ENCODE measurements at places on chromosomes 4 and X.

DNA sequence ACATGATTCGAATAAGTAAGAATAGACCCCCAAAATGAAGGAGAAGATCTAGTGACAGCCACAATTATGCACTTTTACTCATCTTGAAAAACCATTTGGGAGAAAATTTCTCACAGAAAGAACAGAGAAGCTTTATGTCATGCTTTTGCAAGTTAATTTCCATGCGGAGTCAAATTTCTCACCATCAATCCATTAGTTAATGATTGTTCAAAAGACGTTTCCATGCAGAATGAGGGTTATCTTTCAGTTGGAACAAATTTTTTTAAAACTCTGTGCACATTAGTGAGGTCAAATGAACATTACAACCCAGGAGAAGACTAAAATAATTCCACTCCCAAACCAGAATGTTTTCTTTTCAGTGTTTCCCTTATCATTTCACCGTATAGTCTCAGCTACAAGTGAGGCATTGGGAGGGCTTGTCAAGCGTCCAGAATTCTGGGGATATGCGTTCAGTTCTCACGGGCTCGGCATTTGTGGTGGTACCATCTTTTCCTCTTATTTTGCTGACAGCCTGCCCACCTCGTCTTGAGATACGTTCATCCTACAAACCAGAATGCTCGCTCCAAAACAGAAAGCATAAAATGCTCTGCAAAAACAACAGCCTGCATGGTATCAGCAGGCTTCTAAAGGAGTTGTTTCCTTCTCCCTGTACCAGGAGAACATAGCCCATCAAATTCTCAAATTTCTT is 130.8 kb upstream of the TBL1X start:
- no peak for DNase-seq

GRCh38 chrX:30798810-30799209 is 90.2 kb downstream of the TAB3 start:
- no peak for DNase-seq

GRCh38 chr4:186695392-186695791 is 28.3 kb downstream of the FAT1 start:
- no peak for DNase-seq

GRCh38 chrX:105695451-105695850 is 126.9 kb upstream of the NRK start:
- DNase-seq = no peak

- no peak for DNase-seq
These were observed 1.3 kb downstream of the SMARCAD1 start for GRCh38 chr4:94208918-94209317.

DNA sequence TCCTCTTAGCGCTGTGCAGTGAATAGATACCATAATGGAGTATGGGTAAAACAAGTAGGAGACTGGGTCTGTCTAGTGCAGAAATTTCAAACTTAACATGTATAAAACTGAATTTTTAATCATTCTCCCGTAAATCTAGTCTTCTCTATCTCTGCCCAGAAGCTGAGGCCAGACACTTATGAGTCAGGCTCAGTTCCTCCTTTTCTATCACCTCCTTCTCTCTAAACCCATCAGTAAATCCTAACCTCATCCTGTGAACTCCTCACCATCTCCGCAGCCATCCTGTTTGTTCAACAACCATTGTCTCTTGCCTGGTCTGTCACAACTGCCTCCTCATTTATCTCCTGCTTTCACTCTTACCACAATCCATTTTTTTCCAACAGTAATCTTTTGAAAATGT is 19.8 kb upstream of the SGMS2 start:
- no peak for DNase-seq

- DNase-seq = peak; percentile 18
These were observed 46.8 kb upstream of the ELF2 start for GRCh38 chr4:139223682-139224317.

DNA sequence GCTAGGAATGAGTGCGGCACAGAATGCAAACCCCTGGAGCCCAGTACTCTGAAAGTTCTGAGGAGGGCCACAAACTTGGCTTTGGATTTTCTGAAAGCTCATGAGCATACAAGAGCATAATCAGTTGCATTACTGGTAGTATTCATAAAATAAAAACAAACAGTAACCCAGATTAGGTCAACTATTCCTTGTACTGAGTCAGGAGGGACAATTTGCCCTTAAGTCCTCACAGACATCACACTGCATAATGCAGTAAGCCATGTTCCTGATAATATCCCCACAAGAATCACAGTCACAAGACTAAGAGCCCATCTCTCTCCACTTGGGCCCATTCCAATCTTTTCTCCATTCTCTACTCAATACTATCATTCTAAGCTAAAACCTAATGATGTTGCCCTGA is 126.9 kb upstream of the NEIL3 start:
- no peak for DNase-seq

- no peak for DNase-seq
These were observed 330.4 kb upstream of the NWD2 start for GRCh38 chr4:36914106-36914505.

DNA sequence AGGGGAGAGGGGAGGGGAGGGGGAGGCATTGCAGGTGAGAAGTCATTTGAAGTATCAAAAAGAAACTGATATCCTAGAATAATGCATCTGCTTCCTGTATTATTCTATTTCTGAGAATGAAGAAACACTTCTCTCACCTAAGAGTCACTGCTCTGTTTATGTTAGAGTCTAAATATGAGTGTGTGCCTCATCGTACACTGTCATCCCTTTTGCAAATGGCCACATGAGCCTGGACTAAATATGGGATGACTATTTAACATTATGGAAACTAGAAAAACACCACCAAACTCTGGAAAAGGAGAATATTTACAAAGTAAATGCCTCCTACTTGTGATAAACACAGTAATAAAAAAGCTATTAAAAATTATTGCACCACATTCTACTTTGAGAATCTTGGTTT is 146.4 kb upstream of the NOCT start:
- DNase-seq = no peak

- DNase-seq = no peak
These were observed 169.5 kb downstream of the SHROOM4 start for GRCh38 chrX:50644496-50644895.

DNA sequence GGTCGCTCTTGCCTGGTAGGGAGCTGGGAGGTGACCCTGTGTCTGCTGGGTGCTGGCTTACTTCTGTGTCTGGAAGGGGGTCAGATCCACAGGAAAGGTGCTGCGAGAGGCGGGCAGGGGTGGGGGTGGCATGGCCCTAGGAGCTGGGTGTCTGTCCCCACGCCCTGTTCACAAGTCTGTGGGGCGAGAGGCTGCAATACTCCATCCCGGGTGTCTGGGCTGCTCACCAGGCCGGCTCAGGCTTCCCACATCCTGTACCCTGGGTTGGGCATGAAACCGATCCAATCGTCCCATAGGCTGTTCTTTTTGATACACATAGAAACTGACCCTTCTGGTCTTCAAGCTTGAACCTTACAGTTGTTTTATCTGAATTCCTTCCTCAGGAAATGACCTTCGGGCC is 993 bp upstream of the CTAG2 start:
- DNase-seq = no peak

DNA sequence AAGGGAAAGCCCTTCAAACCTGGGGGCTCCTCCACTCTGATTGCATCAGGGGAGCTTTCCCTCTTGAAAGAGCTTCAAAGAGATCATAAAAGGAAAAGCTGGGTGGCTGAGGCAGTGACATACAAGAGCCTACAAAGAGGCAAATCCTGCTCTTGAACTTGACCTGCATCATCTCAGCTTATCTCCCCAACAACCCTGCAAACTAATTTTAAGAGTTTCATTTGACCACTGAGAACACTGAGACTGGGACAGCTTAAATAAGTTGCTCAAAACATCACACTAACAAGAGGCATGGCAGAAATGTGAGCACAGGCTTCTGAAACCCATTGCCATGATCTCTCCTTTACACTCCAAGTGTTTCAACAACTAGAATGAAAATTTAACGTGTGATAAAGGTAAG is 101.6 kb upstream of the PPARGC1A start:
- DNase-seq = no peak

DNA sequence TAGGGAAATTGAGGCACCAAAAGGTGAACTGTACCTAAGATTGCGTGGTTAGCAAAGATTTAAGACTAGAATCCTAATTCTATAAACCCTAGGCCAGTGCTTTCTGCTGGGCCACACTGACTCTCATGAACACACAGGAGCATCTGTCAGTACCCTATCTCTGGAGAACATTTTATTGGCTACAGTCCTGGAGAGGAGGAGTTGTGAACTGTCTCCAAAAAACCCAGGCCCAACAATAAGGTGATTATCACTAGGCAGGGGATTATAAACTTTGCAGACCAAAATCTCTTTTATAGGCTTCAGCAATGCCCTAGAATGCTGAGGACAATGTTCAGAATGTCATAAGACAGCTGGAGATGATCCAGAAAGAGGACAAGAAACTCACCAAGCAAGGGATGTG is 24.1 kb downstream of the OPHN1 start:
- no peak for DNase-seq

DNA sequence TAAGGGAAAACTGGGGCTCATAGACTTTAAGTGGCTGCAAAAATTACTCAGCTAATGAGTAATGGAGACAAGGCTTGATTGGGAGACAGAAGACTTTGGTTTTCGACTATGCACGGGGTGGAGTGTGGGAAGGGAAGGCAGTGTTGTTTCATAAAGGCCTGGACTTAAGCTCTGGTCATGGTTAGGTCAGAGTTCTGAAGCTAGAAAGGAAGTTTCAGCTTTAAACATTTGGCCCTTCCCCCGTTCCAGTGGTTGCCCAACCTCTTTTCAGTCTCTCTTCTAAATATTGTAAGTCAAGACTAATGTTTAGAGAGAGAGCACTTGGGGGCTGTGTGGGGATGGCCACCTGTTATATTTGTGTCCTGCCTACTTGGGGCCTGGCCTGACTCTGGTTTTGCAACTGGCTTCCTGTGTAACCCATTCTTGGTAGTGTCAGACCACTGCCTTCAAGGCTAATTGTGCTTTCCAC is 21.0 kb downstream of the MSN start:
- no peak for DNase-seq

DNA sequence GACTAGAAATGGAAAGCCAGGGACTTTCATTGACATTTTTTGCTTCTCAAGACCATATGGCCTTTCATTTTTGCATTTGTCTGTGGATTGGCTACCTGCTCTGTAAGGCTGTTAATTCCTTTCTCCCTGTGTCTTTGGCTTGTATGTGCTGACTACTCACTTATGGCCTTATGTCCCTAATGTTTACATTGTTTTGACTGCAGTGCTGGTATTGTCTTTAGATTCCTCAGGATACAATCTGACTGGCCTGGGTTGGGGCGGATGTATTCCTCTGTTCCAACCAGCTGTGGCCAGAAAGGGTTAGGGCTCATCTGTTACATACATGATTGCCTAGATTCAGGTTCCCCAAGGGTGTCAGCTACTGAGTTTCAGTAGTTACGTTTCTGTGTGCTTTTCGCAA is 108.1 kb downstream of the RAPGEF2 start:
- DNase-seq = no peak

DNA sequence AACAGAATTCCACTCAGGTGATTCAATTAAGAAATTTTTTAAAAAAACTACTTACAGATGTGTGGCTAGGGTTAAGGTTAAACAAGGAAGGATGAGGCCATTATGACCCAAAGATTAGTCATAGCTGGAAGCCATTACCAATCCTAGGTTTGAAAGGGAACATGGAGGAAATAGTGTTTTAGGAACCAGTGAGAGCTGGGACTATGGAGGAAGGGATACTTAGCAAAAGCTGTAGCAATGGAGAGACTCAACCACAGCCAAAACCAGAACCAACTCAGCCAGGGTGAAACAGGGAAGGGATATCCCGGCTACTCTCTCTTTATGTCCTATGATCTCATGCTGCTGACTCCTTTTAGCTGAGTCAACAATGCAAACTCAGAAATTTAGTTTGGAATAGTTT is 148.6 kb upstream of the CNKSR2 start:
- DNase-seq = no peak

DNA sequence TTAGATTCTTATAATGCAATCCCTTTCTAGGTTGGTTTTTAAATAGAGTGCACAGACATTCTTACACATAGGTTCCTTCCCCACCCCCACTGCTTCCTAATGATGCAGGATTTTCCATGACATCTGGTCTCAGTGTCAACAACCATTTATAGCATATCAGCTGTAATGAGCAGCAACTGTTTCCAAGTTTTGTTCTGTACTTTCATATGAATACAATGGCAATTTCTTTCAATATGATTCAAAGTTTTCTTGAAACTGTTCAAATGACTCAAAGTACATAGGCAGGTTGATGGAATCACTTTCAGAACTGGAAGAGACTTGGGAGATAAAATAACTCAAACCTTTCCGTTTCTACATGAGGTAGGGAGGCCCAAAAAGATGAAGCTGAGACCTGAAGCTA is 220.7 kb downstream of the CAMK2D start:
- DNase-seq = peak; percentile 79

GRCh38 chr4:138399081-138399480 is 156.9 kb upstream of the SLC7A11 start:
- DNase-seq = peak; percentile 66

- DNase-seq = no peak
These were observed 302.7 kb upstream of the ADGRL3 start for GRCh38 chr4:60897415-60897814.

Measured in dermis microvascular lymphatic vessel endothelial cell (primary cell).